HL-60 (cell line): ENCODE measurements at places on chromosomes 3 and 15.
A peak's percentile ranks its signal among the peaks of the same experiment; 100 is the strongest.

- DNase-seq: no peak
Observed at GRCh38 chr3:182618981-182619591, 174.2 kb upstream of the ATP11B start.

DNA sequence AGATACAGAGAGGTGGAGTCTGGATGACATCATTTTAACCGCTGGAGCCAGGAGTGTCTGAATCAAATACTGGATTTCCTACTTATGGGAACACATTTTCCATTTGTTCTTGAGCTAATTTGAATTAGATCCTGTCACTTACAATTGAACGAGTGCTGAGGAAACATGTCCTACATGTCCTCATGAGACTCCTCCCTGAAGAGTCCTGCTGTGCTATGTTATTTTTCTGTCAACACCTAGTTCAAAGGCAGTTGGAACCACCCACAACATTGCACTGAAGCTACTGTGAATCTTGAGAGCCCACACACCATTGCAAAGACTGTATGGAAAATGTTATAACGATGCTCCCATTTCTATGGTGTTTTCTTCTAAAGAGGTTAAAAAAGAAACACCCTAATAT is 123.5 kb upstream of the CRBN start:
- DNase-seq: no peak

DNA sequence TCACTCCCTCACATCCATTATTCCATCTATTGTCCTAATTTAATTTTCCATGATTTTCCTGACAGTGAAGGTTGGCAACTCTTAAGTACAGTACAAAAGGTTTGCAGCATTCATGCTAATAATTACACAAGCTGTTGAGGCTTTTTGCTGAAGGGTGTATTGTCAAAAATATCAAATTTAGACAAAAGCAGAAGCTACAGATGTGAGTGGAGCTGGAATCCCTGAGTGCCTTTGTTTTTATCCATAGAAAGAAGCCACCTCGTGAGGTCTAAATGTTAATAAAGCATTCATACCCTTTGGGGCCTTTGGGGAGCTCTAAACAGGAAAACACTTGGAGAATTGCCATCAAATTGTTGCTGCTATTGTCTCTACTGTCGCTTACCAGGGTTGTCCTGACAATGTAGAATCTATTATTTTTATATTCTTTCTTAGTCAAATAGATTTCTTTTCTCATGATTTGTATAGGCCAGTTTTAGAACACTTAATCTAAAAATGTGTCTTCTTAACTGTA is 185.8 kb upstream of the ROBO1 start:
- no peak for DNase-seq

DNA sequence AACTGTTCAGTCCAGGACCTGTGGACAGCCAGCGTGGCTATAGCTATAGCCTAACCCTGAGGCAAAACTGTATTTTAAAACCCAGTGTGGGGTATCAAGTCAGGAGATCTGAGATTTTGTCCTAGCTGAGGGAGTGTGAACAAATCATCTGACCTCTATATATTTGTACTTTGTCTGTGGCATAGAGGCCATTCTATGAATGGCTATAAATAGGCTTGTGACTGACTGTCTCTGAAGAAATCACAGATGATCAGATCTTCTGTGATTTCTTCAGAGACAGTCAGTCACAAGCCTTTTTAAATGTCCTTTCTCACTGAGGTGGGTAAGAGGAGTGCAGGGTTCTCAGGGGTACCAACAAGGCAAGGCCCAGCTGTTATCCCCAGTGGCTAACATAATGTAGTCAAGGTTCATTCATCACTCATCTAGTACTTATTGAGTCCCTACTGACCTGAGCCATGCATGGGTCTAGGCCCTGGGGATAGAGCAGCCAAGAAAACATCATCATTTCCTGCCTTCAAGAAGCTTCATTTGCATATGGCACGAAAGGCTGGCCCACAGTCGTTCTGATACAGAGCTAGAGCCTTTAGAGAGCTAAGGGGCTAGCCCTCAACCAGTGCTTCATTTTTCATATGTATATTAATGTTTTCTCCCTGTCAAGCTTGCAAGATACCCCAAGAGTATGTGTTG is 53.3 kb downstream of the TIPARP start:
- DNase-seq: no peak

GRCh38 chr3:18351823-18352744 is 73.1 kb downstream of the SATB1 start:
- DNase-seq: no peak

- DNase-seq: no peak
Observed at GRCh38 chr3:63584681-63585080, 67.8 kb upstream of the SNTN start.

- no peak for DNase-seq
Observed at GRCh38 chr3:189827108-189827507, 195.9 kb downstream of the TP63 start.

DNA sequence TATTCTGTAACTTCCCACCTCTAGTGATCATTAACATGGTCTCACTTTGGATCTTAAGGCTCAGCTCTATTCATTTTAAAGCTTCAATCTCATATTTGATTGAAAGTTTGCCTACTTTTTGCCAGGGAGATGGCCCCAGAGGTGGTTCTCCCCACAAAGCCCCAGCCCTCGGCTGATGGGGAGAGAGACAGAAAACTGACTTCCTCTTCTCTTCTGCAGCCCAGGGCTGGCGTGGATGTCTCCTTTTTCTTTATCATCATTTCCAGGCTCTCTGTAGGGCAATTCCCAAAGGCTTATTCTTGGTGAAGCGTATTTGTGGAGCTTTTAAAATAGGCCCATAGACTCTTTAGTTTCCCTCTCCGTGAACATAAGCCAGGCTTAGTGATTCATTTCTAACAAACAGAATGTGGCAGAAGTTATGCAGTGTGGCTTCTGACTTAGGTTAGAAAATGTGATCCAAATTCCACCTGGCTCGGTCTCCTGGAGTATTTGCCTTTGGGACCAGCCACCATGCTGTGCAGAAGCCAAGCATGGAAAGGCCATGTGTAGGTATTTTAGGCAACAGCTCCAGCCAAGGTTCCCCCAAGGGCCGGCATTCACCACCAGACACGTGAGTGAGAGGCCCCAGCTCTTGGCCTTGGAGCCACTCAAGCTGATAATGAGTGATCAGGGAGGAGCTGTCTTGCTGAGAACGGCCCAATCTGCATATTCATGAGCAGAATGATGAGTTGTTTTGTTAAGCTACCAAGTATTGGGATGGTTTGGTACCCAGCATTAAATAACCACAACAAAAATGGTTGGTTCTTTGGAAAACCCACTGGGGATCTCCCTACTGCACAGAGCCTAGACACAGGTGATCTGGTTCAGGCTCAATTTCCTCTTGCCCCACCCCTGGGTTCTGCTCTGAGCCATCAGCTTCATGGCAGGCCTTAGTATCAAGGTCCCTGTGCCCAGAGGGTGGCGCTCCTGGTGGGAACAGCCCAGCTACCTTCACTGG is 353.2 kb upstream of the PROK2 start:
- DNase-seq: no peak

- no peak for DNase-seq
Observed at GRCh38 chr3:55343486-55344357, 143.4 kb downstream of the WNT5A start.

- DNase-seq: no peak
Observed at GRCh38 chr3:34599595-34599994, 801.2 kb downstream of the PDCD6IP start.

DNA sequence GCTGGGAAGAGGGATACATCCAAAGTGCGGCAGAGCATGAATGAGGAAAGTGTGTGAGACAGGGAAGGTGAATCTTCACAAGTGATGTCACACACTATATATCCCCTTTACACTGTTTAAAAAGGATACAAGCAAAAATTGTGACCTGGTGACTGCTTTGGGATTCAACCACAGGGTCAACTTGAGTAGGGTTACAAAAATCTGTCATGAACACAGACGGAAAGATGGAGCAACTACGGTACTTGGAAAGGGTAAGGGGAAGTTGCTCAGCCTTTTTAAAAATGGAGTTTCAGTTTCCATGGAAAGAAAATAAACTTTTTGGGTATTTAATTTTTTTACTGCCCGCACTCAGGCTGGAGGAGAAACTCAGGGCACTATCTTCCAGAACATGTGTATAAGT is 60.3 kb downstream of the B3GNT5 start:
- peak; percentile 42 for DNase-seq

DNA sequence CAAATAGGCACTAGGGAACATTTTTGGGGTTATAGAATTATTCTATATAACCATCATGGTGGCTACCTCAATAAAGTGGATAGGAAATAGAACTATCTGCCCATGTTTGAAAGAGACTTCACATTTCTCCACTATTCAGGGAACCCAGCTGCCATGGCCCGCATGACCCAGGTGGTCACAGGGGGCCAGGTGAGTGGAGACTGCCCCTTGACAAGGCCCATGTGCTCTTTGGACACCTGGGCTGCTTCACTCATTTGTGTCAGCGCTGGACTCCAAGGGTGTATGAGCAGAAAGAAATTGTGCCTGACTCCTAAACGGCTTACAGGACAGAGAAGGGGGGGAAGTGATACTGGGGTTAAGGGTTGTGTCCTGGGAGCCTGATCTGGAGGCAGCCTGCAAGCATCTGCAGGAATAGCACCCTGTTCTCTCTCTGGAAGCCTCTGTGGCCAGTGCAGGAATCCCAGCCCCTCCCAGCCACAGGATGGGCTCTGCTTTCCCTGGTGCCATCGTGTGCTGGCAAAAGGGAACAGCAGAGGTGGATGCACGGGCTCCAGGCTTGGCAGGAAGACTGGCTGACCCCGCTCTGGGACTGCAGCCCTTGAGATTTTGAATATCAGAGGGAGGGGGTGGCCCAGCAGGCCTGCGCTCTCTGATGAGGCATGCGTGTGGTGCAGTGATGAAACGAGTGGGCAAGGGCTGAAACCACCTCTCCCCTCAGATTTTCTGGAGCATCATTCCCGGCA is 9.1 kb upstream of the C3orf22 start:
- DNase-seq: no peak

- no peak for DNase-seq
Observed at GRCh38 chr3:28972921-28973320, 307.9 kb upstream of the RBMS3 start.

DNA sequence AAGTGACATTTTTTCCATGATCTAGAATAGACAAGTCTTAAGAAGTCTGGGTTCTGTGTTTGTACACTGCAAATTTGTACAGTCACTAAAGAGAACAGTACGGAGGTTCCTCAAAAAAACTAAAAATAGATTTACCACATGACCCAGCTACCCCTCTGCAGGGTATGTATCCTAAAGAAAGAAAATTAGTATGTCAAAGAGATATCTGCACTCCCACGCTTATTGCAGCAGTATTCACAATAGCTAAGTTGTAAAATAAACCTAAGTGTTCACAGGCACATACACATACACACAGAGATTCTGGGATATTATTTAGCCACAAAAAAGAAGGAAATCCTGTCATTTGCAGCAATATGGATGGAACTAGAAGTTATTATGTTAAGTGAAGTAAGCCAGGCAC is 120.4 kb downstream of the ZIC1 start:
- peak; percentile 27 for DNase-seq

DNA sequence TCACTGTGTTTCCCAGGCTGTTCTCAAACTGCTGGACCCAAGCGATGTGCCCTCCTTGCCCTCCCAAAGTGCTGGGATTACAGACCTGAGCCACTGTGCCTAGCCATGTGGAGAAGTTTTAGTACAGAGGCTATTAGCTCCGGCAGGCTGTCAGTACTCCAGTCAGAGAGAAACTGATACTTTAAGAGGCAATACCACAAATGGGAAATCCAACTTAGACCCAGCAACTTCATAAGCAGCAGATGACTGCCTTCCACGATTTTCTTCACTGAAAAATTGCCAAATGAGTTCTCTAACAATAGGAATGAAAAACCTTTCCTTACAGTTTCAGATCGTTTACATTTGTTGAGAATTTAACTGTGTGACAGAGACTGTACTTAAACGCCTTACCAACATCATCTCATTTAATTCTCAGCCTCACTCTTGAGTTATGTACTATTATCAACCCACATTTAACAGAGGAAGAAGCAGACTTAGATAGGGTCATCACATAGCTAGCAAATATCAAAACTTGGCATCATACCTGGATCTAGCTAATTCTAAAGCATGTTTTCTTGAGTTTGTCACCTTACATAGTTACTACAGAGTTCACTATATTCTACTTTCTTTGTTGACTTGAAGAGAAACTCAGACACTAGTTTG is 127.4 kb downstream of the TCF12 start:
- DNase-seq: no peak

DNA sequence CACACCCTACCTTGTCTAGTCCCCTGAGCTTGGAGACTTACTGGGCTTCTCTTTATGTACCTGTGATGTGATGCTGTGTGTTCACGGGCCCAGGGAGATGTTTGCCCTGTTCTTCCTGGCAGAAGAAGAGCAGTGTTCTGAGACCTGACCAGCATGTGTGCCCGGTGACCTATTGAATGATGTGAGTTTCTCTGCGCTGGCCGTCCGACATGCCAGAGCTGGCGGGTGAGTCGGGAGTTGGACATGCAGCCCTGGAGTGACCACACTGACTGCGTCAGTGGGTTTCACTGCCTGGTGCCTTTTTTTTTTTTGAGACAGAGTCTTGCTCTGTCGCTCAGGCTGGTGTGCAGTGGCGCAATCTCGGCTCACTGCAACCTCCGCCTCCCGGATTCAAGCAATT is 42.3 kb downstream of the CGNL1 start:
- no peak for DNase-seq

- no peak for DNase-seq
Observed at GRCh38 chr15:89772932-89773583, 3.1 kb upstream of the MESP2 start.

DNA sequence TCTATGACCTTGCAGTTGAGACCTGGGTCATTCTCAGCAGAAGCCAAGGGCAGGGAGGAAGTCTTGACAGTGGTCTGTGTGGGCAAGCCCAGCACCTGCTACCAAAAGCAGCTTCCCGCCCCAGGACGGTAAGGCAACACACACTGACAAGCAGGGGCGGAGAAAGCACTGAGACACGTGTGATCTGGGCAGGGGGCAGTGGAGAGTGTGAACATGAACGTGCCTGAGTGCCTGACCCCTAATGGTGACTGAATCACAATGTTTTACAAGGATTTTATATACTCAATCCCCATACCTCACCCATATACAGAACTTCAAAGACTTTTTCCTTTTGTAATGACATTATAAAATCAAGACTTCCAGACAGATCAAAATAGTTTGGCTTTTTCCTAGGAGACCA is 35.2 kb downstream of the ANP32A start:
- no peak for DNase-seq

DNA sequence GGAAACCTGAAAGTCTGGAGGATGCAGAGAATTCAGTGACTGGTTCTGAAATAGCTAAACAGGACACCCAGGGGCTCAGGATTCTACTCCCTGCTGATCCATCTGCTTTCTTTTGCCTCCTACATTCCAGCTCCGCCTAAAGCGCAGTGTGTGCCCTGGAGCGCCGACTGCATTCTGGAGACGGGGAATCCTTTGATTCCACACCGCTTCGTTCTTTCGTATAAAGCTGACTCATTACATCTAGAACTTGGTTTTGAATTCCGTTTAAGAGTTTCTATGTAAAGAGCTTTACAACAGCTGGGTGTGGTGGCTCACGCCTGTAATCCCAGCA is 61.8 kb downstream of the SENP2 start:
- DNase-seq: no peak

GRCh38 chr15:31525988-31526665 is 199.5 kb downstream of the KLF13 start:
- DNase-seq: no peak

- DNase-seq: no peak
Observed at GRCh38 chr3:129723558-129724324, 117.3 kb upstream of the PLXND1 start.

- DNase-seq: no peak
Observed at GRCh38 chr3:8713901-8714759, 19.5 kb upstream of the CAV3 start.

- no peak for DNase-seq
Observed at GRCh38 chr3:65867463-65868210, 171.1 kb downstream of the MAGI1 start.

- DNase-seq: no peak
Observed at GRCh38 chr3:63232764-63233396, 45.2 kb upstream of the SYNPR start.
